ENCODE measurements at places on chromosomes 12 and 14.

DNA sequence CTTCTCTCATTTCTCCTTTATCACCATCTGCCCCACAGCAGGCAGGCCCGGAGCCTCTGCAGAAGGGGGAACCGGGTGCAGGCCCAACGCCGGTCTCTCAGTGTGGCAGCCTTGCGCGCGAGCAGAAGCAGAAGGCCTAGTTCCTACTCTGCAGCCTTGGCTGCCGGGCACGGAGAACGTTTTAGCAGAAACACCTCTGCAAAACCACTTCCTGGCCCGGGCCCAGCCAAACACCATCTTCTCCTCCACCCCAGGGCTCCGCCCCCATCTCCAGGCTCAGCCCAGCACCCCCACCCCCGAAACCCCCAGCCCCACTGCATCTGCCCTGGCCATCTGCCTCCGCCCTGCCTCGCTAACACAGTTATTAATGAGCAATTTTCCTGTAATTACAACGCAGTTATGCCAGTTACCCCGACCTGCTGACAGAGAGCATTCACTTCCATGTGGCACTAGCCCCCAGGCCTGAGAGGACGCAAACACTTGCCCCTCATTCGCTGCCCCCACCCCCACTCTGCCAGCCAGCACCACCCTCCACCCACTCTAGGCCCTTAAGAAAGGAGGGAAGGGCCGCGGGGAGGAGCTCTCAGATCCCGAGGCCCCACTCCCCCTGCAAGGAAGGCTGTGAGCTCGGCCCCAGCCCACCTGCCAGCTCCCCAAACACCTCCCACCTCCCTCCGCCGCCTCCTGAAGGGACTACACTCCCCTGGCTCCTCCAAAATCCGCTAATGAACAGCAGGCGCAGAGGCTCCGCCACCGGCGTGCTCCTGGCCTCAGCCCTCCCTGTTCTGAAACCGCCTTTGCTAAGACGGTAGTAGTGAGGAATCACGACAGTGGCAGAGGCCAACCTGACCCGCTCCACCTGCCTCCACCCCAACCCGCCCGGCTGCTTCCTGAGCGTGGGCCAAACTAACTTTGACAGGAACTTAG is 44.7 kb upstream of the FBRSL1 start:
- no peak for DNase-seq

DNA sequence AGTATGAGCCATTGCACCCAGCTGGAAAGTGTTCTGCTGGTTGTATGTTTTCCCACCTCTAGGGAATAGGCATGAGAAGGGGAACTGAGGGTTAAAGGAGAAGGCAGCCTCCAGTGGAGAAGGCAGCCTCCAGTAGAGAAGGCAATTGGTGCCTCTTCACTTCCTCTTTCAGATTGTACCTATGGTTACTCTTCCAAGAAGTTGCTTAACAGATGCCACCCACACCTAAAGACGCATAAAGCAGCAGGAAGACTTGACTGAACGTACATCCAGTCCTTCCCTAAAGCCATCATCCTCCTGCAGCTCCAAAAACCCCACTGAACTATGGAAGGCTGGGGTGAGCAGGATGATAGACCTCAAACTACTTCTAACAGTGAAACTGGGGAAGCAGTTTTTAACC is 13.1 kb downstream of the DPF3 start:
- DNase-seq, result no peak

DNA sequence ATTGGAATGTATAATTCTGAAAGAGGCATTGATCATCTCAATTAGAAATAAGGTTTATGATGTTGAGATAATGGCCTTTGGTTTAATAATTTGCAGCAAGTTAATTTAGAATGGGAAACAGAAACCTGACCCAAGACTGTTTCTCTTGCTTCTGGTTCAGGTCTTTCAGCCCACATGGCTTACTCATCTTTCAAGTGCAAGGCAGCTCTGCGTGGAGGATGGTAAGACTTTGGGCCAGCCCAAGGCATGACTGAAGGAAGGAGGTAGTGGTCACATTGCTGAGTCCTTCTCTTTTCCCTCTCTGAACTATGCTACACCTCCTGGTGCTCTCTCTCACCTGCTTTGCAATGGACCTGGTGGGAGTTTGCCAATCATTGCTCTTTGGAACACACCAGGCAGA is 98.7 kb downstream of the CAND1 start:
- no peak for DNase-seq

DNA sequence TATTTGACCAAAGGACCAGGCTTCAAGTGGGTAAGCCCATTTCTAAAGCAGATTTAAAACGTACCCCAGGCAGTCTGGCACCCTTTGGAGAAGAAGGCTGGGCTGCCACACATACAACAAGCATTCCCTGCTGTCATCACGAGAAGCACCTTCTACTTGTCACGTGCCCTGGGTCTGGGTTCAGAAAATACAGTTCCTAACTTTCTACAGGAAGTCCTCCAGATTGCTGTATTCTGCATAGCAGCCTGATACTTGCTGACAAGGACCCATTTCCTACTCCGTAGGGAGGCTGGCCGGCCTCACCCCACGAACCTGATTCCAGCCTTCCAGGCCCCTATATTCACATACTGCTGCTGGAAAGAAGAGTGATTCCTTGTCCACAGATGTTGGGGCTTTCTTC is 7.4 kb downstream of the CLMN start:
- DNase-seq, result no peak

DNA sequence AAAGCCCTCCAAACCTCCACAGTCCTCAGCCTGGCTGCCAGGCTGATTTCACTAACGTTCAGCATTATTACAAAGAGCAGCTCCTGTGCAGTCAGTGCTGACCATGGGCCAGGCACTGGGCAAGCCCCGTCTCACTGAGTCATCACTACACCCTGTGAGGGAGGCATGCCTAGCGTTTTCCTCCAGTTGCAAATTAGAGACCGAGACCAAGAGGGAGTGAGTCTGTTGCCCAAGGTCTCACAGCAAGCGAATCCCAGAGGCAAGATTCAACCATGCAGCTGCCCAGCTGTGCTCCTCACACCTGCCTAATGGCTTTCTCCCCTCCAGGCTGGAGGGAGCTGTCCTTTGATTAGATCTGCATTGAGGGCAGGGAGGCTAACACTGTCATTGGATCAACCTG is 229.3 kb upstream of the LHX5 start:
- DNase-seq, result no peak
